ENCODE measurements at places on chromosomes 16 and 17. TPM values are rescaled to one million over a fixed set of nuclear protein-coding genes. Genes with fewer than 3 reads are reported as not detected.

- DNase-seq, result no peak
Observed at GRCh38 chr16:26747760-26748159, 319.0 kb upstream of the C16orf82 start.

DNA sequence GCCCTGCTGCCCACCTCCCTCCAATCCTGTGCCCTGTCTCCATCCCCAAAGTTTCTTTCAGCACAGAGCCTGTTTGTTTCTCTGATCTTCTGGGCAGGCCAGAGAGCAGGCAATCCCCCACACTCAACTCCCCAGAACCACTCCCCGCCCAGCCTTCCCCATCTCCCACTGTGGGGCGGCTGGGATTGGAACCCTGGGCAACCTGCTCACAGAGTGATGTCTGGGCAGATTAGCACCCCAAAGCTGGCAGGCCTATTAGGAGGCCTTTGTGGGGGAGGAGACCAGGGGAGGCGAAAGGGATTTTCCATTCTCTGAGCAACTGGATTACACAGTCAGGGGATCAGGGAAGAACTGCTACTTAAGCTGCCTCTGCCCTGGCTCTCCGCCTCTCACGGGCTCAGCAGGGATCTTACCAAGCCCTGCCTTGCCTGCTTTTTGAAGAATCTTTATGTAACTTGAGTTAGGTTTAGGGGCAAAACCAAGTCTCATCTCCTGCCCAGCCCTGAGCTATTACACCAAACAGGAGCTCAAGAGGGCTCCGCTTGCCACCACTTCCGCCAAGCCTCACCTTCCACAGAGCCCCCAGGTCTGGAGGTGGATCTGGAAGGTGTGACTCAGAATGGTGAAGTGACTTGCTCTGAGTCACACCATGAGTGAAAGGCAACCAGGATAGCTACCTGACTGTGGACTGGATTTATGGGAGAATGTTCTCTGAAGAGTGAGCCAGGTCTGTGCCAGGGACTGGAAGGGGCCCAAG, 16.0 kb upstream of the LHX1 start:
- no peak for DNase-seq

DNA sequence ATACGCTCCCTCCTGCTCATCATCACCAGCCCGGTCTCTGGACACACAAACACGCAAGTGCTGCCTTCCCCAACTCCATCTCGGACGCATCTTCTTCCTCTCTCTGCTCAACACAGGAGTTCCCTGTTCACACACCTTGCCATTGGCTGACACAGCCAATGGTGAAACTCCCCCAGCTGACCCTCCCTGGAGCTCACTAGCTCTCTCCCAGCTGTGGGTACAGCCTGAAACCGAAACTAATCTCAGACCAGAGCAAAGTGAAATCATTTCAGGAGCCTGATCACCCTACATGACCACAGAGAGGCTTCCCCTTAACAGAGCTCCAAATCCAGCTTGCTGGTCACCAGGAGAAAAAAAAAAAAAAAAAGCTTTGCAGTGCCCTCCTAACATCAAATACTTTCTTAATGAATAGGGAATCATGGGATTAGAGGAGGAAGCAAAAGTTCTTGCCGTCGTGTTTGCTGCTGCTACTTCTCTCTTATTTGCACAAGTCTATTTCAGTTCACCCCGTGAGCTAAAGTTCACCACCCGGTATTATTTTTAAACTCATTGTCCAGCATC, 8.3 kb downstream of the CUEDC1 start:
- DNase-seq, result no peak

DNA sequence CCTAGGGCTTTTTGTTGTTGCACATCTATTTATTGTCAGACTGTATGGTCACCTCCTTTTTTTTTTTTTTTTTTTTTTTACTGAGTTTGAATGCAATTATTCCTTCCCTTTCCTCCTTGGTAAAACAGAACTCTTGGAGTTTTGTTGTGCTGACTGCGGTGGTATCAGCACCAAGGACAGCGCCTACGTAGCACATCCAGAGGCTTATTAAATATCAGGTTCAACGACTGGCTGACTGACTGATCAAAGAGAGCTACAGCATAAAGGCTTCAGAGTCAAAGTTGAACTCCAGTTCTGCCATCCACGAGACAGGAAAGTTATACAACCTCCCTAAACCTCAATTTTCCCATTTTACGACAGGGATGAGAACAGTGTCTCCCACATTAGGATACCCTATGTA, 86.1 kb upstream of the RBFOX1 start:
- no peak for DNase-seq

GRCh38 chr16:84514874-84515835, 10.7 kb upstream of the MEAK7 start:
- DNase-seq, result no peak

DNA sequence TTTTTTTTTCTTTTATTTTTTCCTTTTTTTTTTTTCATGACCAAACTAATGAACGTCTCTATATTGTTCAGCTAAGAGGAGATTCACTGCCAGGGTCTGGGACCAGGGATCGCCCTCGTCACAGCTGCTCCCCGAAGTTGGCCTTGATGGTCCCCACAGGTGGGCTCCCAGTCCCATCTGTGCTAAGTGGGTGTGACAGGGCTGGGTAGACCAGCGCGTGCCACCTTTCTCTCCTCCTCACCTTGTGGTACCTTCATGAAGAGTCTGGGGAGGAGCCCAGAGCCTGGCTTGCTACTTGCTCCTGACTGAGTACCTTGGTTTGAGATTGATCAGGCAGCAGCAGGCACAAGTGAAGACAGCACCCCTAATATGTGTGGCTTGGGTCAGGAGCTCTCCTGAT, 6.5 kb upstream of the FOXF1 start:
- no peak for DNase-seq

GRCh38 chr16:85302018-85302847, 190.0 kb upstream of the CIBAR2 start:
- no peak for DNase-seq

DNA sequence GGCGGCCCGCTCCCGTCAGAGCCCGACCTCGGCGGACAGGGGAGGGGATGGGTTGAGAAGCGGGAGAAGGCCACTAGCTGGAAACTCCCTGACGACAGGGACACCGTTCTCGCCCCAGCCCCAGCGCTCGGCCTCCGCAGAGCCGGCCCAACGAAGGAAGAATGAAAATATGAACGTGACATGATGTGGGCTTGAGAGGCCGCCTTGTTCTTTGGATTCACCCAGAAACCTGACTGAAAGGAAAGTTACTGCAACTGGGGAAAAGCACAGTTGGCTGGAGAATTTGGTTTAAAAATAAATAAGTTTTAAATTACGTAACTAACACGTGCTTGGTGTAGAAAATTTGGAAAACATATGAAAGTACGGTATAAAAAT, 21.1 kb downstream of the NPTX1 start:
- DNase-seq, result no peak

DNA sequence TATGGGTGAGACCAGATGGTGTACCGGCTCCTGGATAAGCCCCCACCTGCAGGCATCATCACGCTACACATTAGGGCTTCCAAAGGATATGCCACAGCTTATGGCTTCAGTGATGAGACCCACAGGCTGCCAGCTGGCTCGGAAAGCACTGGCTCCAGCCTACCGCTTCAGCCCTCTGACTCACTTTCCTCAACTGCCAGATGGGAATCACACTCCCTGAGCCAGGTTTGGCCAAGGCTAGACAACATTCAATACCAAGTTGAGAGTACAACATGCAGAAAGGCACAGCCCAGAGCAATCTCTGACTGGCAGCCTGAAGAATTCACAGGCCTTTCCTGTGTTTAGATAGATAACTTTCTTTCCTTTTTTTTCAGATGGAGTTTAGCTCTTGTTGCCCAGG, 10.3 kb downstream of the CENPV start:
- no peak for DNase-seq

DNA sequence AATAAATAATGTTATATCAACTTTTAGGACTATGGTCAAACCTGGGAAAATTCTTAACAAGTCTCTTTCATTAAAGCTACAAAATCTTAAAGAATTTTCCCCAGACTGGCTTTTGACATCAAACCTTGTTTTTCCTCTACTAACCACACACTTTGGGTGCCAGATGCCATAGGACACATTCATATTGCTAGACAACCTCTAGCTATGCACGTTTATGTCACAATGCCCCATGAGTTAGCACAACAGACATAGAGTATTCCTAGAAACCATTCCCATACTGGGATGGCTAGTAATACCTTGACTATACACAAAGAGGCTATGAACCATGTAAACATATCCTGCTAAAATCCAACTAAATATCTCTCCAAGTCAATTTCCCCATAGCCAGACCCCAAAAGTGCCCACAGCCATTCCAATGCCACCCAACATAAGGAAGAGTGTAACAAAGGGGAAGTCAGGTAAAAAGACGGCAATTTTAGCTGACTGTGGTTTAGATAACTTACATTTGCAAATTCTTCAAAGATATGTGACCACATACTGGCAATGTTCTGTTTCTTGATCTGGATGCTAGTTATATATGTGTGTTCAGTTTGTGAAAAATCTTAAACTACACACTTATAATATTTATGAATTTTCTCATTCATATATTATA, 23.4 kb downstream of the SMURF2 start:
- DNase-seq, result no peak

GRCh38 chr16:19754644-19755036, 36.6 kb downstream of the IQCK start:
- DNase-seq, result no peak

DNA sequence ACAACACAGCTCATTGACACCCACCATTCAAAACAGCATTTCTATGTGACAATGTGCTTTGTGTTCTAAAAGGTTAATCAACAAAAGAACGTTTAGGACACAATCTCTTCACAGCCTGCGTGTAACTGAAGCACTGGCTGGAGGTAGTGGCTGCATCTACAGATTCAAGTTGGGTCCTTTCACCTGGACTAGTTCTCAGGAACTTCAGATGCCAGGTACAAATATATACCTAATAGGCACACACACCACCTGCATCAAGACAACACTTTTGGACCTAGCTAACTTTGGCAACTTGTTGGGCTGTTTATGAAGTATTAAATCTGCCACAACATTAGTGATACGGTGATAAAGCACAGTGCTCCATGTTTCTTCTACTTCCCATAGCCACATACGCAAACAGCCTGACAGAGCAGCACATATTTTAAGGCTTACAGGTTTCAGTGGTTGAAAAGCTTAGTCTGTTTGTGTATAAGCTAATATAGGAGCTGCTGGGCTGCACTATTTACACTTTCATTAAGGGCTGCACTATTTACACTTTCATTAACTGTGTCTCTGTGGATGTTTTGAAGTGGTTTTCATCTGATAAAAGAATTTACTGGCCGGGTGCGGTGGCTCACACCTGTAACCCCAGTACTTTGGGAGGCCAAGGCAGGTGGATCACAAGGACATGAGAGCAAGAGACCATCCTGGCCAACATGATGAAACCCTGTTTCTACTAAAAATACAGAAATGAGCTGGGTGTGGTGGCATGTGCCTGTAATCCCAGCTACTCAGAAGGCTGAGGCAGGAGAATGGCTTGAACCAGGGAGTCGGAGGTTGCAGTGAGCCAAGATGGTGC, 132.6 kb downstream of the PARN start:
- no peak for DNase-seq

- no peak for DNase-seq
Observed at GRCh38 chr17:66455060-66455459, 152.6 kb downstream of the PRKCA start.

DNA sequence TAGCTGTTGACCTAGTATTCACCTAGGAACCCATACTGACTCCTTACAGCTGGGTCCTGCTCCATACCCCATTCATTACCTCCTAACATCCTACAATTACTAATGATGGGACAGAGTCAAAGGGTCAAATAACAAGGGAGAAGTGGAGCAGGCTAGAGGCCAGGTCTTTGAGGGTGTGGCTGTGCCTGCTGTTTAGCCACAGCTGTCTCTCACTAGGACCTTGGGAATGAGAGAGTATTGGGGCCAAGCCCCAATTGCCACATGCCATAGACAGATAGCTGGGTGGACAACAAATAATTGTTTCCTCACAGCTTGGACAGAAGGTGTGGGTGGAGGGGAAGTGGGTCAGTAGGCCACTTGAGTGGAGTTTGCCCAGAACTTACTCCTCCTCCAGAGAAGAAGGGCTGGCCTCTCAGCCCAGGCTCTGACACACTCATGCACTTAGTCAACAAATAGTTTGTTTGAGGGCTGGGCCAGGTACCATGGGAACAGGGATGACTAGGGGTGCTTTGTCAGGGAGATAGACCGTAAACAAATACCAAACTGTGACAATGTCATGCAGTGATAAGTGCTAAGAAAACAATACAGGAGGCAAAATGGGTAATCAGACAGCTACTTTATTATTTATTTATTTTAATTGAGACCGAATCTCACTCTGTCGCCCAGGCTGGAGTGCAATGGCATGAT, 10.2 kb upstream of the CENPT start:
- peak; percentile 67 for DNase-seq

DNA sequence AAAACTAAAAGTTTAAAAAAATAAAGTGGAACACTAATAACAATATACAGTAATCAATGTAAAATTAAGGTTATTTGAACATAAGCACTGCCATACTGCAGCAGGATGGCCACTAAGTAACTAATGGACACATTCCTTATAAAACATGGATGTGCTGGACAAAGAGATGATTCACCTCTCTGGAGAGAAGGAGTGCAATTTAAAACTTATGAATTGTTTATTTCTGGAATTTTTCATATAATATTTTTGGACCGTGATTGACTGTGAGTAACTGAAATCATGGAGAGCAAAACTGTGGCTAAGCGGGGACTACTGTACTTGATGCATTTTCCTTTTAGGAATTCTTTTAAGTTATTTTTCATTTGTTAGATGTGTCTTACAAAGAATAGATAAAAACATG, 21.8 kb downstream of the CBFB start:
- DNase-seq, result no peak

The OR1E2 gene
- total RNA-seq, result not detected

The HSD17B1 gene
- 0.44 TPM for total RNA-seq

The MYL11 gene
- total RNA-seq, result not detected

The TAT gene
- not detected for total RNA-seq

The GPRC5B gene
- 109 TPM for total RNA-seq

The EFNB3 gene
- 0.87 TPM for total RNA-seq

The SNN gene
- 48.4 TPM for total RNA-seq
